ENCODE measurements at places on chromosomes 7 and 10.
A peak's percentile ranks its signal among the peaks of the same experiment; 100 is the strongest.

DNA sequence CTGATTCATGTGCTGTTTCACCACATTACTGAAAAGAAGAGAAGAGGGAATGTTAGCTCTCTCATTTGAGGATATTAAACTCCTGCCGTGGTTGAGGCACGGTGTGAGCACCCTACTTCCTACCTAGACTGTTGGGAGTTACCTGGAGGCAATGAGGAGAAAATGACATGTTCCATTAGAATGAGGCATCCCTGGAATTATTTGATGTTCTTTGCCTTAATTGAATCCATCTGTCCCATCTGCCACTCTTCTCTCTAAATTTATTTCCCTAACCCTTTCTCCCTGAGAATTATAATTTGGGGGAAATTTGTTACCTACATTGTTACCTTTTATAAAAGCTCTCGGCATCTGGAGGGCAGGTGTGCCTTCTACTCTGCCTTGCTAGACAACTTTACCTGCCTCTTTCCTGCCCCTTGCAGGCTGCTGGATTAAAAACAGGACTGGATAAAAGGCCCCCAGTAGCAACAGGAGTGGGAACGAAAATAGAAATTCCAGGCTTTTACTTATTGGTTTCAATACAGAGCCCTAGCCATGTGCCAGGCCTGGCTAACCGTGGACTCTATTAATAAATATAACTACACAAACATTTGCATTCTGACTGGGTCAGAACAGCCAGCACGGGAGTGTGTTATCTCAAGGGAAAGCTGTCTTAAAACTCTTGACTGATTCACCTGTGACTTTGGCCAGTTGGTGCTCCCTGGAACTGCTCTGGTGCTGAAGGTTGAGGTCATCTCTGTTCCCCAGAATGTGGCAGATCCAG lies 4.4 kb upstream of the ATXN7L1 start:
- DNase-seq: no peak

DNA sequence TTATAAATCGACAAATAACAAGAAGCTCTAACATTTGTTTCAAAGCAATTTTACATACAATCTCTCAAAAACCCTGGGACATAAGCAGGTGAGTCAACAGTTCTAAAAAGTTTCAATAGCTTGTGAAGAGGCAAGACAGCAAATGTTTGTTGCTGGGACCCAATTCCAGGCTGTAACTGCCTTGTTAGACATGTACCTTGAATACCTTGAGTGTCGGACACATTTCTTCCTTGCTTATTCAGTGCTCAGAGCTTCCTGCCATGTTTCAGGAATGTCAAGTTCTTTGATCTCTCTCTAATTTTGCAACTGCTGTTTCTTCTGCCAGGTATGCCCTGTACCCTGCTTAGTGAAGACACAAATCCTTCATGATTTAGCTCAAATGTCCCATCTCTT lies 5.1 kb downstream of the CH25H start:
- no peak for DNase-seq

DNA sequence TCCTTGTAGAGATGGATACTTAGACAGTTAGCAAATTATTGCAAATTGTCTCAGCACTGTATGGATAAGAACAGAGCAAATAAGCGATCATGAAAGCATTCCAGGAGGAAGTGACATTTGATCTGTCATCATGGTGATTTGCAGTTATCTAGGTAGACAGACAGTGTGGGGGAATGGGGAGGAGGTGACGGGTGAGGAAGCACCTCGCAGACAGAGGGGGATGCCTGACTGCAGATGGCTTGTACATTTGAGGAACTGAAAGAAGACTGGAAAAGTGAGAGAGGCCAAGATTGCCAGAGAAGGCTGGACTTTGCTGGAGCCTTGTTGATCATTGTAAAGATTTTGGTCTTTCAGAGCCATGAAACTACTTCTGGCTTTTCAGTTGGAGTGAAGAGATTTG lies 318.2 kb upstream of the CELF2 start:
- no peak for DNase-seq

DNA sequence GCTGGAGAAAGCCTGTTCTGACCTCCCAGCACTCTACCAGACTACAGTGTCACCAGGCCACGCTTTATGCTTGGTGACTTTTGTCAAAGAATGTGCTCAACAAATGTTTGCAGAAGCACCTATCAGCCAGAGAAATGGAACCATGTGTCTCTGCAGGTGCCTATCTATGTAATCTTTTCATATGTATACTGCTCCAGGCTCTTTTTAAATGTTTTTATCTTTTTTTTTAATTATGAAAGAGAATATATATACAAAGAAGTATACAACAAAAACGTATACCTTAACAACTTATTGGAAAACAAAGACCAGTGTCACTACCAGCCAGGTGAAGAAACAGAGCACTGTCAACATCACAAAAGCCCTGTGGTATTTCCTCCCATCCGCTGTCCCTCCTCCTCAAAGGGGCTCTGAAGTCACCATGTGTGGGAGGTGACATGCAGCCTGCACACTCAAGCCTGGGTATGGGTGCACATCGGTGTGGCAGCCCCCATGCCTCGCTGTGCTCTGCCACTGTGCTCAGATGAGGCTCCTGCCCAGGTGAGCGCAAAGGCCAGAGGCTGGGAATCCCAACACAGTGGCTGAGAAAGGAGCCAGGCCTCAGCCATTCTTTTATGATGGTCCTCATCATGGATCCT lies 120.6 kb downstream of the CLEC2L start:
- peak; percentile 43 for DNase-seq

- no peak for DNase-seq
Measured at GRCh38 chr7:150936018-150936417, 42.1 kb downstream of the KCNH2 start.

GRCh38 chr10:118734475-118734874 lies 20.3 kb downstream of the CACUL1 start:
- no peak for DNase-seq

All from stimulated activated CD8-positive, alpha-beta memory T cell treated with anti-CD3 and anti-CD28 coated beads, Interleukin-4, amount 100 ng/mL, for 48 hours (primary cell).